ENCODE measurements at places on chromosomes 5 and 9. TPM values are rescaled to one million over a fixed set of nuclear protein-coding genes. Genes with fewer than 3 reads are reported as not detected.

The OTP gene
- not detected for total RNA-seq

The AIF1L gene
- 1.8 TPM for total RNA-seq

The PCDHGC4 gene
- 1.4 TPM for total RNA-seq

DNA sequence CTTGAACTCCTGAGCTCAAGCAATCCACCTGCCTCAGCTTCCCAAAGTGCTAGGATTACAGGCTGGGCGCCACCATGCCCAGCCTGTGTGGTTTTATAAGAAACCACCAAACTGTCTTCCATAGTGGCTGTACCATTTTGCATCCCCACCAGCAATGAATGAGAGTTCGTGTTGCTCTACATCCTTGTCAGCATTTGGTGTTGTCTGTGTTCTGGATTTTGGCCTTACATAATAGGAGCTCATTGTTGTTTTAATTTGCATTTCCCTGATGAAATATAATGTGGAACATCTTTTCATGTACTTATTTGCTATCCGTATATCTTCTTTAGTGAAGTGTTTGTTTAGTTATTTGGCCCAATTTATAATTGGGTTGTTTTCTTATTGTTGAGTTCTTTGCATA lies 29.8 kb downstream of the PHF2 start:
- no peak for DNase-seq

DNA sequence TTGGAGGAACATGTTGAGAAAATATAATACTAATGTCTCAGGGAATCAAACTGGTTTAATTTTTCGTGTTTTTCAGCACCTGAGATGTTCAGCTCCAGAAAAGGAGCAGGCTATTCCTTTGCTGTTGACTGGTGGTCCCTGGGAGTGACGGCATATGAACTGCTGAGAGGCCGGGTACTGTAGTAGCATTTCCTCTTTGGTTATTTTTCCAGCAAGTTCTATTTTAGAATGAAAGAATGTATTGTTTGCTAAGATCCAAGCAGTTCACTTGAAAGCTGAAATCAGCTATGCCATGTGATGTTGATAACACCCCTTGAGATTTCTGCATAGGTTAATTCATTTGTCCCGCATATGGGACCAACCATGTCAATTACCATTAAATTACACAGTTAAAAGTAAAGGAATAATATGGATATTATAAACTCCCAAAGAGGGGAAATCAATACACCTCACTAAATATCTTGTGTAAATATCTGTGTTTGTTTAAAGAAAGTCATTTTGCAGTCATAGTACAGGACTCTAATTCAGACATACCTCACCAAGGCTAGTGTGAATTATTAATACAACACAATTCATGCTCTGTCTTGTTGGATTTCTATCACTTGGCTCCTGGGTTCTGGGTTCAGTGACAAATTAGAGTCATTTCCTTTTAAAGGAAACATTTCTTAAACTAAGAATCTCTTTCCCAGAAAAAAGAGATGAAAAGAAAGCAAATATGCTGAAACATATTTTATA lies 126.8 kb downstream of the STK32A start:
- no peak for DNase-seq

DNA sequence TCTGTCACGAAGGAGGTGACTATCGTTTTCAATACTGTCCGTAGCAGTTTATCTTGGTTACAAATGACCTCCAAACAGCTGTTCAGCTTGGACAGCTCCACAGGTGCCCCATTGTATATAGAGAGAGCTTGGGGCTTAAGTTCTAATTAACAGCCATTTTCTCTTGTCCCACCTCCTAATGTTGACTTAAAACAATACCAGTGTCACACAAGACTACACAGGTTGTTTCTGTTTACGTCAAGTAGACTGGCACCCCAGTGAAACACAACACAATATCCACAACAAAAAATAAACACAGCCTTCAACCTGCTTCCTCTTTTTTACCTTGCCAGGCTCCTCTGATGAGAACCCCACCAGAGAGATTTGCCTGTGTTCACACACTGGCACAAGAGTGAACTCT lies 39.8 kb upstream of the TLE1 start:
- no peak for DNase-seq

GRCh38 chr5:32848681-32849080 lies 137.6 kb downstream of the NPR3 start:
- no peak for DNase-seq

GRCh38 chr9:116954731-116955130 lies 267.6 kb downstream of the TRIM32 start:
- no peak for DNase-seq
